Muscle of arm (tissue), 14 donors: ENCODE measurements at places on chromosomes 7 and 10. TPM values are rescaled to one million over a fixed set of nuclear protein-coding genes. Genes with fewer than 3 reads are reported as not detected.

The ASAH2 gene
- 2.1 TPM for polyA plus RNA-seq

The THSD7A gene
- not detected for polyA plus RNA-seq

DNA sequence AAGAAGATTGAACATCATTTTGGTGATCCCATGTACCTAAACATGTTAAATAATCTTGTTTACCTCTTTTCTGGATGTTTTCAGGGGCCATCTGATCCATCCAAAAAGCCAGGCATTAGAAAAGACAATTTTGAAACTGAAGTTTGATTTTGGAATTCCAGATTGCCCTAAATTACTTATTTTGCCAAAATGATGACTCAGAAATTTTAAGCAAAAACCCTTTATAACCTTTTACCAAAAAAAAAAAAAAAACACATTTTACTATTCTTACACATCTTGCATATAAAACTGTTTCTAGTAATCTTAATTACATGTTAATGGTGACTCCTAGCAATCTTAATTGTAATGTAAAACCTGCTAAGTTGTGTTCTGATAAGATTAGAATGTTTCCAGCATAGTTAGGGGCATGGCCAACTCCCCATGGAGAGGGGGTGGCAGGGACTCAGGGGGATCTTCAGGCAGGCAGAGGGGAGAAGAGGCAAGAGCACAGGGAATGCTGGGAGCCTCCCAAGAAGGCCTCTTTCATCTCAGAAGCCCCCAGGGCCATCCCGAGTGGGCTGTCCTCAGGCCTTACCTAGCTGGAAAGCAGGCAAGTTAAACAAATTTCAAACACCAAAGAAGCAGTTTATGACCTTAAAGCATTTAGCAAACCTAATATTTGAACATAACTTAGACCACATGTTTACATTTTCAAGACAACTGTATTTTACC is 25.8 kb upstream of the AKR1C3 start:
- DNase-seq: no peak

- DNase-seq: no peak
These were observed 817.1 kb downstream of the TYW1 start for GRCh38 chr7:67813621-67814292.
